ENCODE measurements at places on chromosomes 3 and 15. TPM values are rescaled to one million over a fixed set of nuclear protein-coding genes. Genes with fewer than 3 reads are reported as not detected.

WNT5A gene
- total RNA-seq = 62.0 TPM

GRCh38 chr15:99681990-99682389 is 51.2 kb downstream of the LYSMD4 start:
- H3K4me3 ChIP-seq = no peak overlapping the region
- no peaks in the 10 kb centered on the region for H3K27me3 ChIP-seq
- H3K27ac ChIP-seq = no peak overlapping the region
- peaks cover 42% of the 10 kb centered on the region for H3K36me3 ChIP-seq

GRCh38 chr3:99967796-99968195 is 146.5 kb downstream of the FILIP1L start:
- H3K4me3 ChIP-seq = no peak overlapping the region
- peaks cover 3% of the 10 kb centered on the region for H3K36me3 ChIP-seq
- no peaks in the 10 kb centered on the region for H3K27me3 ChIP-seq
- no peak for DNase-seq
- peaks cover 12% of the 10 kb centered on the region for H3K4me1 ChIP-seq

KLHDC8B gene
- 42.1 TPM for total RNA-seq

ARNT2 gene
- total RNA-seq = 22.4 TPM

DNA sequence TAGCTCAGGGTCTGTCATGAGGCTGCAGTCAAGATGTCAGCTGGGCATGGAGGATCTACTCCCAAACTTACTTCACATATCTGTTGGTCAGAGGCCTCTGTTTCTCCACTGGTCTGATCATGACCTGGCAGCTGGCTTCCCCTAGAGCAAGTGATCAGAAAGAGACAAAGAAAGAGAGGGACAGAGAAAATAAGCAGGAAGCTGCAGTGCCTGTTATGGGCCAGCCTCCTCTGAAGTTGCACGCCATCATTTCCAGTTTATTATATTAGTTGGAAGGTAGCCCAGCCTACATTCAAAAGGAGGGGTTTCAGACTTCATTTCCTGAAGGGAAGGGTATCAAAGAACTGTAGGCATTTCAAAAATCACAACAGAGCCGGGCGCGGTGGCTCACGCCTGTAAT is 5.0 kb upstream of the RPP25 start:
- H3K27me3 ChIP-seq = peaks cover 75% of the 10 kb centered on the region
- H3K4me1 ChIP-seq = peaks cover 18% of the 10 kb centered on the region
- no peaks in the 10 kb centered on the region for H3K36me3 ChIP-seq

CPEB1 gene
- 1.6 TPM for total RNA-seq

- H3K36me3 ChIP-seq = no peaks in the 10 kb centered on the region
- peaks cover 42% of the 10 kb centered on the region for H3K27me3 ChIP-seq
- no peak for DNase-seq
- no peaks in the 10 kb centered on the region for H3K4me1 ChIP-seq
- no peak overlapping the region for H3K4me3 ChIP-seq
Observed at GRCh38 chr15:60259469-60259868, 138.3 kb downstream of the ANXA2 start.

AADACL2 gene
- 11.7 TPM for total RNA-seq

- H3K4me3 ChIP-seq = no peak overlapping the region
- no peak for DNase-seq
- peaks cover 8% of the 10 kb centered on the region for H3K27me3 ChIP-seq
- H3K27ac ChIP-seq = no peak overlapping the region
- peaks cover 21% of the 10 kb centered on the region for H3K4me1 ChIP-seq
- H3K36me3 ChIP-seq = peaks cover 4% of the 10 kb centered on the region
Observed at GRCh38 chr3:188949996-188950395, 221.8 kb upstream of the TPRG1 start.

DNA sequence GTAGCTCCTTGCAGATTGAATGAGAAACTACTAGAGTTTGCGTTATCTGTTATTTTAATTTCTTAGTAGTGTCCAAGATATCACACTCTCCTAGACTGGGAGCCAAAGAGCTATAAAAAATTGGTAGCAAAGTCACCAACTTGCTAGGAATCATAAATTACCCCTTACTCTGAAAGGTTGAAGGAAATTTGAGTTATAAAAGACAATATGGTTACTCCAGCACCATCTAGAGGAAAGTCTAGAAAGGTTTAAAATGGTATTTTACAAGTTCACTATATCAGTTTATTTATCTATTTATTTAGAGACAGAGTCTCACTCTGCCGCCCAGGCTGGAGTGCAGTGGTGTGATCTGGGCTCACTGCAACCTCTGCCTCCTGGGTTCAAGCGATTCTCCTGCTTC is 121.6 kb downstream of the RBPMS2 start:
- peaks cover 5% of the 10 kb centered on the region for H3K36me3 ChIP-seq
- H3K4me1 ChIP-seq = peaks cover 12% of the 10 kb centered on the region
- H3K4me3 ChIP-seq = no peak overlapping the region
- DNase-seq = no peak

EXD1 gene
- total RNA-seq = not detected

DNA sequence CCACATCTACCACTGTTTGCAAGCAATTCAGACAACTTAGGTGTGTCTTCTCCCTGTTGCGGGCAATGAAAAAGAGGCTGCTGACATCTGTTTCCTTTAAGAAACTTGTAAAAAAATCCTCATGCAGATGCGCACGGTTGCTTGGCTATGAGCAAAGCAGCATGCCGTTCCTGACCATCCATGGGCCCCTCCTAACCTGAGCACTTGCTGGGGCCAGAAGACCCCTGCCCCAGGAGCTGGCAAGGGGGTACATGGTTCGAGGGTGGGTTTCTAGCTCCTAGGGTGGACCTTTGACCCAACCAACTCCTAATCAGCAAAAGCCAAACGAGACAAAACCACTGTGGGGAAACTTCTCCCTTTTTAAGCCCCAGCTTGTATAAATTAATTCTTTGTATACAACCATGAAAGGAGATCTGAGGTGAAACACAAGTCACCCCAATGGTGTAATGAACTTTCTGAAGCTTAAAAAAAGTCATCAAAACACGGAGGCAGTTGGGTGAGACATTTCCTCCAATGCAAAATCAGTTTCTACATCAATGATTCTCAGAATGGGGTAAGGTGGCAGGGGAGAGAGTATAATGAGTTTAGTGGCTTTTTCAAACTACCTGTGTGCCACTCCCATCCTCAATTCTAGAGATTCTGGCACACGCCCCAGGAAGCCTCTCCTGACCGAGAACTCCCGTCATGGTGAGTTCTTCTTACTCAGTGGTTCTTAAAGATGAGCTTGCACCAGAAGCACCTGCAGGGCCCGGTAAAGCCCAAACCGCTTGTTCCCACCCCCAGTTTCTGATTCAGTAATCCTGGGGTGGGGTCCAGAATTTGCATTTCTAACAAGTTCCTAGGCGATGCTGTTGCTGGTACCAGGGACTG is 44.1 kb downstream of the CPN2 start:
- peaks cover 6% of the 10 kb centered on the region for H3K27me3 ChIP-seq
- H3K4me1 ChIP-seq = peaks cover 41% of the 10 kb centered on the region
- H3K27ac ChIP-seq = no peak overlapping the region
- peaks cover 13% of the 10 kb centered on the region for H3K36me3 ChIP-seq
- H3K4me3 ChIP-seq = peak overlapping the region; percentile 66

CP gene
- 7.4 TPM for total RNA-seq

- H3K27ac ChIP-seq = no peak overlapping the region
- peaks cover 13% of the 10 kb centered on the region for H3K4me1 ChIP-seq
- DNase-seq = no peak
- no peaks in the 10 kb centered on the region for H3K36me3 ChIP-seq
- H3K4me3 ChIP-seq = no peak overlapping the region
Observed at GRCh38 chr3:82462977-82463376, 701.5 kb upstream of the GBE1 start.

SERPINI2 gene
- 0.70 TPM for total RNA-seq

SLC28A2 gene
- 2.4 TPM for total RNA-seq

MORC1 gene
- total RNA-seq = not detected

TM4SF4 gene
- 97.1 TPM for total RNA-seq

DNA sequence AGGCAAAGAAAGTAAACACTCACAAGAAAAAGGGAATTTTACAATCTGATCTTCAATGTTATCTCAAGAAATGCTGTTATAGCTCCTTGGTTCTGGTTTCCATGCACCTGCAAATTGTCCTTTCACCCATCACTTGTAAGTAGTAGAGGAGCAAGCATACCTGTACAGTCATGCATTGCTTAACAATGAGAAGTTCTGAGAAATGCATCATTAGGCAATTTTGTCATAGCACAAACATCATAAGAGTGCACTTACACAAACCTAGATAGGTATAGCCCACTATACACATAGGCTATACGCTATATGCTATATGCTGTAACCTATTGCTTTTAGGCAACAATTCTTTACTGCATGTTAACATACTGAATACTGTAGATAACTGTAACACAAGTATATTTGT is 672.3 kb downstream of the FHIT start:
- H3K36me3 ChIP-seq = no peaks in the 10 kb centered on the region
- peaks cover 19% of the 10 kb centered on the region for H3K4me1 ChIP-seq
- no peak for DNase-seq
- no peak overlapping the region for H3K27ac ChIP-seq

- DNase-seq = no peak
- no peak overlapping the region for H3K27ac ChIP-seq
- H3K27me3 ChIP-seq = no peaks in the 10 kb centered on the region
- H3K4me1 ChIP-seq = peaks cover 15% of the 10 kb centered on the region
- H3K36me3 ChIP-seq = peaks cover 20% of the 10 kb centered on the region
- no peak overlapping the region for H3K4me3 ChIP-seq
Observed at GRCh38 chr3:14984581-14985113, 37.3 kb downstream of the NR2C2 start.
